HuH-7 (cell line): ENCODE measurements at places on chromosomes 16 and 17.

- peak; percentile 76 for DNase-seq
These were observed 16.7 kb downstream of the HSD11B2 start for GRCh38 chr16:67447508-67448076.

- DNase-seq = no peak
These were observed 11.9 kb downstream of the ITFG1 start for GRCh38 chr16:47448830-47449575.

GRCh38 chr16:84332975-84333684, 35.2 kb upstream of the ATP2C2 start:
- DNase-seq = no peak

- no peak for DNase-seq
These were observed 41.7 kb downstream of the ESRP2 start for GRCh38 chr16:68194251-68194650.

GRCh38 chr16:83937922-83938885, 14.8 kb upstream of the OSGIN1 start:
- DNase-seq = no peak

GRCh38 chr17:28334666-28335200, 539 bp downstream of the IFT20 start:
- no peak for DNase-seq

- DNase-seq = no peak
These were observed 5.3 kb downstream of the MT2A start for GRCh38 chr16:56613706-56614105.

- DNase-seq = no peak
These were observed 587 bp downstream of the MMP2 start for GRCh38 chr16:55479430-55480140.

DNA sequence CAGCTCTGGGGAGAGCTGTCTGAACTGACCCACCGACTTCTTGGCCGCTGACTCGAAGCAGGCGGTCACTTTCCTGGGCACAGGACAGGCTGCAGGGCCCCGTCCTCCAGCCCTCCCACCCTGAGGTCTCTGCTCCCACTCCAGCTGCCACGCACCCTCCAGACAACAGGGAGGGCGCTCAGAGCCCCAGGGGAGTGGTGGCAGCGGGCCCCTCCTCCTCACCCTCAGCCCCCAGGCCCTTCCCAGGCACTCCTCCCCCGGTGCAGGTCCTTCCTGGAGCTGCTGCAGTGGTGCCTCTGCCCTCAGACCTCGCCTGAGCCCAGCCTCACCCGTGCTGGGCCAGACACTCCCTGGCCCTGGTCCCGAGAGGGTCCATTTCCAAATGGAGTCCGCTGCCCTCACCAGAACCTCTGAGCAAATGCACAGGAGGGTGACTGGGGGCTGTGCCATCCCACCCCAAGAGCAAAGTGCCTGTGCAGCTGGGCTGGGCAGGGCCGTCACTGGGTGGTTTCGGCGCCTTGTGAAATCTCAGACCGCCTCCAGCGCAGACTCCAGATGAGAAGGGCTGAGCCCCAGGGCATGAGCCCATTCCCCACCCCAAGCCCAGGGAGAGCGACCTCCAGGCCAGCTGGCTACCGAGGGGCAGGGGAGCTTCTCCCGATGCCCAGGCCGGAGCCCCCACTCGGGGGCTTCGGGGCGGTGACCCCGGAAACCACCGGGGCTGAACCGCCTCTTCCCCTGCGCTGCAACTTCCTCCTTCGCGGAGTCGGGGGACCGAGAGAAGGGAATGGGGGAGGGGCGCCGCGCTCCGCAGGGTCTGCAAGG, 717 bp downstream of the CYBA start:
- DNase-seq = peak; percentile 75

DNA sequence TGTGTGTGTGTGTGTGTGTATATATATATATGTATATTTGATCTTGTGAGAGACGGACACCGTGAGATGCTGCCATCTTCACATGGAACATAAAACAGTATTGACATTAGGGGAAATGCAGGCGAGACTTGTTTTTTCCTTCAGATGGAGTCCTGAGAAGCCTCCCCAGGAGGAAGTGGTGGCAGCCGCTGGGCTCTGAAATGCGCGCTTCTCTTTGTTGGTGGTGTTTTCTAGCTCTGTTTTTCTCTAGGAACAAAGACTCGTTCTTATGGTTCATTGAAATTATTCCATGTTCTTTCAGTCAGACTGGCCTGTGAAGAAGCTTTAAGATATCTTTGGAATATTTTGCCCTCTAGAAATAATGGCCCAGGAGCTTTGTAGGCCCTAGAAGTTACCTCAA, 32.9 kb downstream of the SNX29 start:
- DNase-seq = no peak

DNA sequence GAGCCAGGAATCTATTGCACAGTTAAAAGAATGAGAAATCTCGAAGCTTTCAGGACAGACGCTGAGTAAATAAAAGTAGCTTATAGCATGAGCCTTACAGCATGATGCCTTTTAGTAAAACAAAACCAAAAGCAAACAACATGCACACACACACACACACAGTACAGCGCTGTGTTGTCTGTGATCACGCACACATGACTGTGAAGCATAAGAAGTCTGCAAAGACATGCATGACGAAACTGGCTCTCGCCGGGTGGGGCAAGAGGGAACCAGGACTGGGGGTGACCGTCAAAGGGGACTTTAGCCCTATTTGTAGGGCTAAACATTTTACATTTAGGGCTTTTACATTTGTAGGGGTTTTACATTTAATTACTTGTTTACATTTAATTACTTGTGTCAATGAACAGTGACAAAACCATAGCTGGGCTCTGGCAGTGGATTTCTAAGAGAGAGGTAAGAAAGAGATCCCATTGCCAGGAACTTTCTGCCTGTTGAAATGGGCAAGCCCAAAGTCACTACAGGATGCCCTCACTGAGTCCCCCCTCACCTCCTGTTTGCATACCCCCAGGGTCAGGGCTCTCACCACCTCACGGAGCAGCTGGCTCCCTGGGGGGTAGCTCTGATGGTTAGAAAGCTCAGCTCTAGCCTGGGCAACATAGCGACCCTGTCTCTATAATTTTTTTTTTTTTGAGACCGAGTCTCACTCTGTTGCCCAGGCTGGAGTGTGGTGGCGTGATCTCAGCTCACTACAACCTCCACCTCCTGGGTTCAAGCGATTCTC, 2.0 kb upstream of the TNFRSF13B start:
- DNase-seq = no peak

DNA sequence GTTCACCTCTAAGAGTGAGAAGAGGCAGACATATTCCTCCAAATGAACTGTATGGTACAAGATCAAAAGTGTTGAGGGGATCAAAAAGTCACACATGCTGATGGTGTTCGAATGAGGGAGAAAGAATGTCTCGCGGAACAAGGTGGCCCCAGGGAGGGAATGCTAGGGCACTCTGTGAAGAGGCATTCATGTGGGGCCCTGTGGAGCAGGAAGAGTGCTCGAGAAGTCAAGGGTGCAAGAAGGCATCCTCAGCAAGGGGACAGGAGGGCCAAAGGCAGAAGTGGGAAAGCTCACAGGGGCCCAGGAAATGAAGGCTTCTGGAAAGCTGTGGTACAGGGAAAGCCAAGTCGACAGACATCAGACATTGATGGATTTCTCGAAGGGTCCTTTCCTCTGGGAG, 6.1 kb upstream of the MYH3 start:
- DNase-seq = no peak

DNA sequence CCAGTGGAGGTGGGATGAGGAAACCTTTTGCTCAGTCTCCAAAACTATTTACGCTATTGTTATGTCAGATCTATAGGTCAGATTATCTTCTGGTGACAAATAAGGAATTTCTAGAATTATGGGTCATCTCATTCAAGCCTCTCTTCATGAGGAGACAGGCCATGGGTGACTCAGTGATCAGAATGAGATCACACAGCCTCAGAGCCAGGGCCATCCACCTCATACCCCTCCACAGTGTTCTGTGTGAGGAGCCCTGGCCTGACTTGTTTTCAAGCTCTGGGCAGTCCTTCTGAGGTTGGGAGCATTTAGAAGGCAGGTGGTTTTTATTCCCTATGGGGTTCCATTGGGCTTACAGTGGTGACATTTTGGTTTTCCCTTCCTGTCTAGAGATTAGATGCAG, 26.5 kb downstream of the YPEL2 start:
- DNase-seq = no peak

DNA sequence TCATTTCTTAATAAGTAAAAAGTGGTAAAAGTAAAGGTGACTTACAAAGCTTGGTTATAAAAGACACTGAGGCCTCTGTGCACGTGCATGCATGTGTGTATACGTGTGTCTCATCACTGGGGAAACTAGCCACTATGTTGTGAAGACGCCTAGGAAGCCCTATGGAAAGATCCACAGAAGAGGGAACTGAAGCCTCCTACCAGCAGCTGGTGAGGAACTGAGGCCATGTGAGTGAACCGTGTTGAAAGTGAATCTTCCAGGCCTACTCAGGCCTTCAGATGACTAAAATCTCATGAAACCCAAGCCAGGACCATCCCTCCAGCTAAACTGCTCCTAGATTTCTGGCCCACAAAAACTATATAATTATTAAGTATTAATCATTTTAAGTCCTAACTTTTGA, 23.7 kb downstream of the PHLPP2 start:
- no peak for DNase-seq

- peak; percentile 36 for DNase-seq
These were observed 74.3 kb downstream of the TEX14 start for GRCh38 chr17:58617563-58617962.

GRCh38 chr16:12258861-12259645, 282.5 kb downstream of the SNX29 start:
- DNase-seq = no peak

- no peak for DNase-seq
These were observed 11.9 kb downstream of the FZD2 start for GRCh38 chr17:44568945-44569858.

DNA sequence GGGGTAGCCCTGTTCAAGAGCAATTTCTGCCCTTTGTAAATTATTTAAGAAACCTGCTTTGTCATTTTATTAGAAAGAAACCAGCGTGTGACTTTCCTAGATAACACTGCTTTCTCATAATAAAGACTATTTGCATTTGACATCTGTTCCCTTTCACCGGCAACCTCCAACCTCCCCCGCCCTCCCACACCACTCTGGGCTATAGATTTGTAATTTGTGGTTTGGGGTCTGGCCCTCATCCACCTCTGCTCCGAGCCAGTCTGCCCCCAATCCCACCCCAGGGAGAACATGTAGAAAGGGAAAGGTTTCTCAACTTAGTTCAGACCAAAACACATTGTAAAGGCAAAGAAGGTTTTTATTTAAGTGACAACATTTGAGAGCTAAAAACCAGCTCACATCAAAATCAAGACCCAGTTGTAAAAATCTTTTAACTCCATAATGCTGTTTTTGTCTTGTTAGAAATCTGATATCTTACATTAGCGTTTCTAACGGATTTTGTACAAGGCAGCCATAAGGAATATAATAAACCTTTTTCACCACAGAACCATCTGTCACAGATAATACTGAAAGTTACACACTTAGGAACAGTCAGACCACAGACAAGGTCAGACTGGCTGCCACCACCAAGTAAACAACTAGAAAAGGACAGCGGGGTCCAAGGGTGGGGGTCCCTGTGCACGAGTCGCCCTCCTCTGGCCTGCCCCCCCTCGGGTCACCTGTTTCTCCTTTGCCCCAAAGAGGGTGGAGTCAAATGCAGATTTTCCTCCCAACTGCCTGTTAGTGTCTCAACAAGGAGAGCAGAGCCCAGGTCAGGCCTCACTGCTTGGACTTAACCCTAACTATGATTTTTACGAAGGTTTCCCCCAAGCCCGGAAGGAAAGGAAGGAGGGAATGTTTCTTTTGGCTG, 6.9 kb downstream of the PIMREG start:
- no peak for DNase-seq

GRCh38 chr16:84891149-84891795, 71.5 kb downstream of the CRISPLD2 start:
- no peak for DNase-seq

GRCh38 chr16:56911771-56912571, 20.0 kb upstream of the HERPUD1 start:
- DNase-seq = no peak
